Uterus (tissue), 4 donors: ENCODE measurements at places on chromosomes 16 and 17. TPM values are rescaled to one million over a fixed set of nuclear protein-coding genes. Genes with fewer than 3 reads are reported as not detected.
A peak's percentile ranks its signal among the peaks of the same experiment; 100 is the strongest.

- DNase-seq: no peak
Measured at GRCh38 chr17:38969281-38969680, 2.1 kb upstream of the FBXO47 start.

DNA sequence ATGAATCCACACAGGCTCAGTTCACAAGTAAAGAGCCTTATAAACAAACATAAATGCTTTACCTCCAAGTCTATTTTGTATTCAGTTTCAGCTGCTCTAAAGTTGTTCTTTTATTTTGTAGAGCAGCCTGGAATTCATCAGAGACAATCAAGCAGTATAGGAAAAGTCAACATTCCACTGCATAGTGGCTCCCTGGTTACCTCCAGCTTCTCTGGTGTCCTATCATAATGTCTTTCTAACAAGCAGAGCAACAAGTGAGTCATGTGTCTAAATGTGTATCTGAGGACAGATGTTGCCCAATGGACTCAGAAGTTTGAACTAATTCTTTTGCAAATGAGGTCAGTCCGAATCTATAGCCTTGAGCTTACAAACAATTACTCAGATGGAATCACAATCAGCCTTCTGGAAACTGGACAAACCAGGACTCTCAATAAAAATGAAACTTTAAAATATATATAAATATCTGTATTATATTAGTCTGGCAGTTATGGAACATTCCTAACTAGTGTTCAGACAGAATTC is 292.0 kb upstream of the TOM1L1 start:
- no peak for DNase-seq

PKMYT1 gene
- total RNA-seq: not detected

DNA sequence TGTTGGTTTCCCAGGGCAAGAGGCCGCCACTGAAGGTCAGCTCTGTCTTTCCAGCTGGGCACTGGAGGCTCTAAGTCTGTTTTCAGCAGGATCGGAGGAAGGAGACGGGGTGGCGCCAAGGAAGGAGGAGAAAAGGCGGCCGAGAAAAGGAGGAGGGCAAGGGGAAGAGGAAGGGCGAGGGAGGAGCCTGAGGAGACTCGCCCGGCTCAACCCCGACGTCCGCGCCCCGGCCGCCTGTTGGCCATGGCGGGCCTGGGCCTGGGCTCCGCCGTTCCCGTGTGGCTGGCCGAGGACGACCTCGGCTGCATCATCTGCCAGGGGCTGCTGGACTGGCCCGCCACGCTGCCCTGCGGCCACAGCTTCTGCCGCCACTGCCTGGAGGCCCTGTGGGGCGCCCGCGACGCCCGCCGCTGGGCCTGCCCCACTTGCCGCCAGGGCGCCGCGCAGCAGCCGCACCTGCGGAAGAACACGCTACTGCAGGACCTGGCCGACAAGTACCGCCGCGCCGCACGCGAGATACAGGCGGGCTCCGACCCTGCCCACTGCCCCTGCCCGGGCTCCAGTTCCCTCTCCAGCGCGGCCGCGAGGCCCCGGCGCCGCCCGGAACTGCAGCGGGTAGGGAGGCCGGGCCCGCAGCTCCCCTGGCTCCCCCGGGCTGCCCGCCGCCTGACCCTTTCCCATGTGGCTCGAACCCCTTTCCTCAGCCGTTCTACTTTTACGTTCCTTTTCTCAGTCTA is at the start of gene RNF135:
Gene RNF135, plus strand, starts transcription at position 209 of the 737 bp plus-strand sequence. Its CDS starts 35 bp downstream, at position 244.
- peak; percentile 83 for DNase-seq

DNA sequence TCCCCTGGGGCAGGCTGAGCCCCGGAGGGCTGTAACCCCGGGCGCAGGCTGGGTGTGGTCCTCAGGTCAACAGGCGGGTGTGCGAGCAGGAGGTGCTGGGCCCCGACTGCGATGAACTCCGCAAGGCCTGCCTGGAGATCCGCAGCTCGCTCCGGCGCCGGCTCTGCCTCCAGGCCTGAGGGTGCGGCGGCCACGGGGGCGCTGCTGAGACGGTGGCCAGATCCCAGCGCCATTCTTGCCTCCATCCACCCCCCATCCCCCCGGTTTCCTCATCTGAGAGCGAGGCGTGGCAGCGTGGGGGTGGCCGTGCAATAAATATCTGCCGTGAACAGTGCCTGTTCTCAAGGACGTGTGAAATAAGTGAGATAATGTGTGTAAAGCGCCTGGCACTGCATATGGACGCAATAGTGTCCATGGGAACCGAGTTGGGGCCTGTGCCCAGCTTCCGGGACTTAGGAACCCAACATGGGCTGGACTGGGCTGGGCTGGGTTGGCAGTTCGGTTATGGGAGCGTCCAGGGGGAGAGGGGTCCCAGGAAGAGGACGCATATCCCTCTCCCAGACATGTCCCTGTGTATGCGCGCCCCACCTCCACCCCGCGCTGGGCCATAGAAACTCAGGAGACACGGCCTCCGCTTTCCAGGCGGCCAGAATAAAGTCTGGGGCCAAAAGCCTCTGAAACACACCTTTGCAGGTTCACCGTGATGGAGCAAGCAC is 15.0 kb downstream of the ZNF213 start:
- DNase-seq: peak; percentile 60
